ENCODE measurements at places on chromosomes 7 and 10.

GRCh38 chr7:70321016-70321590, 722.8 kb downstream of the AUTS2 start:
- no peak for DNase-seq

GRCh38 chr7:107846324-107846723, 43.3 kb upstream of the SLC26A3 start:
- no peak for DNase-seq

- DNase-seq: no peak
Measured at GRCh38 chr10:101968940-101969321, 87.0 kb downstream of the ARMH3 start.

DNA sequence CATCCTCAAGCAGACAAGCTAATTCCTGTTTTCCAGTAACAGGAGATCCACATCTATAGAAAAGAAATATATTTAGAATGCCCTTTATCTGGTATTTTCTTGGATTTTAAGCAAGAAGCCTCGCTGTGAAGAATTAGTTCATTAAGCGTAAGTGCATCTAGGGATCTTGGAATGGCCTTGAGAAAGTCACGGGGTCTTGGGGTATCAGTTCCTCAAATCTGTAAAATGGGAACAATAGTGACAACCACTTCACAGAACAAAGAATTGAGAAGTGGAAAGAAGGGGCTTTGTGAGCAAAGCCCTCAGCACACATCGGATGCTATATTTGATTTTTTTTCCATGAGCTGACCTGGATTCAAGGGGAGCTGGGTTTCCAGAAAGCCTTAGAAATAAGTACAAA, 32.3 kb upstream of the WDFY4 start:
- DNase-seq: no peak

- no peak for DNase-seq
Measured at GRCh38 chr10:79399223-79399831, 46.1 kb downstream of the ZCCHC24 start.

DNA sequence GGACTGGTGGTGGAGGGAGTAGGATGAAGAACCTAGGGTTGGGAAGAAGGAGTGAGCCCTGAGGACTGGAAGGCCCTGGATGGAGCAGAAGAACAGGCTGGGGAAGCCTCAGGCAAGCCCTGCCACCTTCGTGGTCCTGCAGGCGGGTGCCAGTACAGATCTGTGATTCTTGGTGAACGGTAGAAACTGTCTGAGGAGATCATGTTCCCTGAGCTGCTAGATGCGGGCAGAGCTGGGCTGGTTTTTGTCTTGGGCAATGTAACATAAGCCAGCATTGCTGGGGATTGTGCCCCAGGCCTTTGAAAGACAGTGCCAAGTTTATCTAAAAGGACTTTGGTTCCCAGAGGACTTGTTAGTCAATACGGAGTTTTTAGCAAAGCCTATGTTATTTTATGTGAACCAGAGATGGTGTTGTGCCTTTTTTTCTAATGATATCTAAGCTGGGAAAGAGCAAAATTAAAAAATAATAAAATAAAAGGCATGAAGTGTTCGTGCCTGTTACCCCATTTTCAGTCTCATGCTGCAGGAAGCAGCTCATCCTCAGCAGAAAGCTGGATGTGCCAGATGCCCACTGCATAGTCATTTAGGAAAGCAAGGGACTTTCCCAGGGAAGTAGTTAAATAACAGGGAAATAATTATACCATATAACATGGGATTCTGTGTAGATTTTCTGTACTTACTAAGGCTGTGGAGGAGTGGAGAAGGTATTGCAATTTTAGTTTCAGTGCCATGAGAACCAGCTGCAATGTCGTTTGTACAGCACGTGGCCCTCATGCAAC, 24.4 kb upstream of the FIGNL1 start:
- DNase-seq: no peak

DNA sequence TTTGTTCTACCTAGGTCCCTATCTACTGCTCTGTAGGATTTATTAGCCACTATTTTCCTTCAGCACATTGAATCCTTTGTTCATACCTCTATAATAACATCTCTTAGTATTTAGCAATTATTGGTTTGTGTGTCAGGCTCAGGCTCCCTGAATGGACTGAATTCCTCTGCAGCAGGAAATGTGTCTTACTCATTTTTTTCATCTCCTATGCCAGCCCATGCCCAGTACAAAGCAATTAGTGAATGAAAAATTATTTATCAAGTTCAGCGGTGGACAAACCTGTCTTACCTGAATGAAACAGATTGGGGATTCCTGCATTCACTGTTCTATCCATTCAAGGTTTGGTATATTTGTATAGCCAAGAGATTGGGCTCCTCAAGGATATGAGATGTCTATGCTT, 53.7 kb downstream of the C1GALT1 start:
- DNase-seq: no peak

DNA sequence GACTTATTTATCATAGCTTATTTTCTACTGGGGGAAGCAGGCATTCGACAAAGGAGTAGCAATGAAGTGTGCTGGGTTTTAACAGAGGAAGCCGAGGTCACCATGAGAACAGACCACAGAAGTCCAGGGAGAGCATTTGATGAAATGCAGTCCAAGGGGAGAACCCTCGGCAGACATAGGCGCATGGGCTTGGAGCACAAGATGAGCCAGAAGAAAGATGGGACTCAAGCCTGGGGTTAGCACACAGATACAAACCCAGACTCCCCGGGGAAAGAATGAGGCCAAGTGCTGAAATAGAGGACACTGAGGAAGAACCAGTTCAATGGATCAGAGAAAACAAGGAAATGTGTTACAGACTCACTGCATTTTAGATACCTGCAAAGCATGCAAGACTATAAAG, 209.5 kb downstream of the FAM107B start:
- DNase-seq: no peak

DNA sequence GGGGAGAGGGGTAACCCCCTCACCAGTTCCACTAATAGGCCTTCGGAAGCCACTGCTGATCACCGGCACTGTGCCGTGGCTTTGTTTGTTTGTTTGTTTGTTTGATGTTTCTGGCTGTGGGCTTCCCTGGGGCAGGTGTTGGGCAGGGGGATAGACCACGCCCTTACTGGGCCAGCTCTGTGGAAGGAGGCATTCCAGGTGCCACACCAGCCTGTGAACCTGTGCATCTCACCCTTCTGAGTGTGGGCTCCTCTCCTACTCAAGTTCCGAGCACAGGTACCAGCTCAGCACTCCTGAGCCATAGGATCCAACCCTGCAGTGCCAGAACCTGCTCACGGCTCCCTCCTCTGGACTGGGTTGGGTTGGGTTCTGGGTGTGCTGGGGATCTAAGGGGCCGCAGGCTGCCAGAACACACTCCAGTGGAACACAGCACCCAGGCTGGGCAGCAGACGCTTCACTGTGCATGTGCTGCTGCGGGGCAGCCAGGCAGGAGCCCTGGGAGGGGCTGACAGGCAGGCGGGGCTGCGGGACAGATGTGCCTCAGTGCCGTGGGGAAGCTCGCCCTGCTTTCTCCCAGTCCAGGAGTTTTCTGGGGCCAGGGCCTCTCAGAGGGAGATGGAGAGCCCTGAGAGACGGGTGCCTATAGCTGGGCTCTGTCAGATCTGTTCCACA, 1053.9 kb downstream of the CNTNAP2 start:
- DNase-seq: no peak

- DNase-seq: no peak
Measured at GRCh38 chr10:96497391-96497790, 16.3 kb downstream of the TLL2 start.

DNA sequence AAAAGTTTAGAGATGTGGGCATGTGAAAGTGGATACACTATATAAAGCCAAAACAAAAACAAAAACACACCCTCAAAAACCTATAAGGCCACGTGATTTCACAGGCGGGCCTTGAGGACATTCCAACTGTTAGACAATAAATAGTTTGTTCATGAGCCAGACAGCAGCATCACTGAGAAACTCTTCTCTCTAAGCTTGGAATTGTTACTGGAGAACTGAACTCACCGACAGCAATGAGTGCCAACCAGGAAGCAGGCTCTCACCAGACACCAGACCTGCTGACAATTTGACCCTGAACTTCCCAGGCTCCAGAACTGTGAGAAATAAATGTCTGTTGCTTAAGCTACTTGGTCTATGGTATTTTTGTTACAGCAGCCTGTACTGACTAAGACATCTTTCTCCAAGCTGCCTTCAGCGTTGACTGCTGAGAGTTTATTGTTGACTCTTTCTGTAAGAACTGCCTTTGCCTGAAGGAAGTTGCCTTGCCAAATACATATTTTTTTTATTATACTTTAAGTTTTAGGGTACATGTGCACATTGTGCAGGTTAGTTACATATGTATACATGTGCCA, 107.5 kb downstream of the EPDR1 start:
- no peak for DNase-seq

DNA sequence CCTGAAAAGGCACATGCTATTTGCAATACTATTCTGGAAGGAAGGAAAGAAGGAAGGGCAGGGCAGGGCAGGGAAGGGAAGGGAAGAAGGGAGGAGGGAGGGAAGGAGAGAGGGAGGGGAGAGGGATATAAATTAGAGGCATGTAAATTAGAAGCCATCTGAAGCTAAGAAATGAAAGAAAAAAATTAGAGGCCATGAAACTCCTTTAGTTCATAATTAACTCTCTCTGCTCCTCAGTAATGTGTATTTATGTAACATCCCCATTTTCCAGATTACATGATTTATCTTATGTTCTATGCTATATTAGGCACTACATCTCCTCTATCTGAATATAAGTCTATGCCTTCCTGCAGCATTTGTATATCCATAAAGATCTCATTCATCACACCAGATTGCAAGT, 12.7 kb upstream of the JCAD start:
- no peak for DNase-seq

GRCh38 chr7:83693256-83693655, 44.3 kb upstream of the SEMA3E start:
- no peak for DNase-seq

DNA sequence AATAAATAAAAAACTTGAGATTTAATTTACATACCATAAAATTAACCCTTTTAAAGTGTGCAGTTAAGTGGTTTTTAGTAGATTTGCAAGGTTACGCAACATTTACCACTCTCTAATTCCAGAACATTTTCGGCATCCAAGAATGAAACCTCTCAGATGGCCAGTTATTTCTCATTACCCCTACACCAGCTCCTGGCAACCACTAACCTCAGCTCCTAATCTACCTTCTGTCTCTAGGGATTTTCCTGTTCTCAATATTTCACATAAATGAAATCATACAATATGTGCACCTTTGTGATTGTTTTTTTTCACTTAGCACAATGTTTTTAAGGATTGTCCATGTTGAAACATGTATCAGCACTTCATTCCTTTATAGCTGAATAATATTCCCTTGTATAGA, 45.1 kb downstream of the INPP5F start:
- no peak for DNase-seq

DNA sequence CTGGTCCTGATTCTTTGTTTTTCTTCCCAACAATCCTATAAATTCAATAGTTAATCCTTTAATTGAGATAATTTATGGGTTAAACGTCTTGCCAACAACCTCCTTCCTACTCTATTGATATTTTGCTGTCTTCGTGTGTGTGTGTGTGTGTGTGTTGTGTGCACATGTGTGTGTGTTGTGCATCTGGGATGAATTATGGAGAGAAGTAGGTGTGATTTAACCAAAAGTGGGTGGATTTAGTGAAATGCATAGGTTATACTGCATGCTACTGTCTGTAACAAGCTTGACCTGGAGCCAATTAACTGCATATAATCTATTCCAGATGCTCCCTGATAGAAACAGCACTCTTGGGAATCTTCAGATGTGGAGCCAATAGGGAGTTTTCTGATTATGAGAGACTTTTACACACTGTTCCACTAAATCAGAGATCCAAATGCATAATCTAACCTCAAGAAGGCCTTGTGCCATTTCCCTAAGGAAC, 61.2 kb downstream of the SEMA3D start:
- DNase-seq: no peak

- DNase-seq: no peak
Measured at GRCh38 chr7:156219307-156220077, 407.2 kb upstream of the SHH start.
